ENCODE measurements at places on chromosomes 5 and 9. TPM values are rescaled to one million over a fixed set of nuclear protein-coding genes. Genes with fewer than 3 reads are reported as not detected.
A peak's percentile ranks its signal among the peaks of the same experiment; 100 is the strongest.

The SPINK6 gene
- not detected for polyA plus RNA-seq

The NIPBL gene
- 4.9 TPM for polyA plus RNA-seq

The TMEM161B gene
- polyA plus RNA-seq: 12.1 TPM

The UAP1L1 gene
- 1.4 TPM for polyA plus RNA-seq

The FKTN gene
- 1.5 TPM for polyA plus RNA-seq

The TEX48 gene
- polyA plus RNA-seq: not detected

The LVRN gene
- not detected for polyA plus RNA-seq

The ARHGEF28 gene
- 0.66 TPM for polyA plus RNA-seq

DNA sequence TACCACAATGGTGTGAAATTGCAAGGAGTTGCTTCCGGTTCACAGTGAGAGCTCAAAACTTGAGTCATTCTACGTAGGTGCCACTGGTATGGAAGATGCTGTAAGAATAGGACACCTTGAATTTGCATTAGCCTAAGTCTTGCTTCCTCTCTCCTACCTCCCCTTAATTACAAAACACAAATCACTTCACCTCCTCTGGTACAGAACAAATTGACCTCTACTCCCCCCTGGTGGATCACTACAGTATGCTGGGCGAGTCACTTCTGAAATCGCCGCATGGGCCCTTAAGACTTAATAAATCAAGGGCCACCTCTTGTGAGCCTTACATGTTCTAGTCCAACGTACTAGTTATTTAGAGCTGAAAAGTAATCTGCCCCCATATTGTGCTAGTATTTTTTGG is 145.3 kb upstream of the SMARCA2 start:
- DNase-seq: no peak

DNA sequence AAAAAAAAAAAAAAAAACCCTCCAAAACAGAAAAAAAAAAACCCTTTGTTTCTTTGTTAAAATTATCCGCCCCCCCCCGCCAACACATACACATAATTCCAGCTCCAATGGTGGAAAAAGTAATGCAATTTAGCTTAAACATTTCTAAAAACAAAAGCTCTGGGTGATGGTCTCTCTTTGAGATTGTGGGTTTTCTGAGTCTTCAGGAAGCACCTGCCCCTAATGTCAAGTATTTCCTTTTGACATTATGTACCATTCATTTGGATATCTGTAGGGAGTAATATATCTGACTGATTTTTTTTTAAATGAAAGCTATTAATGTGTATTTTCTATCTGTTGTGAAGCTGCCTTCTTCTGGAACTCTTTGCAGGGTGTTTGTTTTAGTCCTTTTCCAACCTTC is 389.7 kb downstream of the TAF11L14 start:
- DNase-seq: no peak

GRCh38 chr9:91178281-91179236 is 183.2 kb downstream of the AUH start:
- DNase-seq: no peak

- DNase-seq: no peak
Measured at GRCh38 chr5:7866196-7866595, 2.6 kb downstream of the FASTKD3 start.

DNA sequence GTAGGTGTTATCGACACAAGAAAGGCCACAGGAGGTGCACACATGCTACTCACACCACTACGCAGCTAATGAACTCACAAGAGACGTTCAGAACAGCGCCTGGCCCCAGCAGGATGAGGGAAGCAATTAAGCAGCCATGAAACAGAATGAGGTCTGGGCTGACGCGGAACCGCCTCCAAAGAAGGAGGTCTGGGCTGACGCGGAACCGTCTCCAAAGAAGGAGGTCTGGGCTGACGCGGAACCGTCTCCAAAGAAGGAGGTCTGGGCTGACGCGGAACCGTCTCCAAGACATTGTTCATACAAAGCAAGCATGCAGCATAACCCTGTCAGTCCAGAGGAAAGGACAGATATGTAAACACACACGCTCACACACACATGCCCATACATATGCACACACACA is 63.2 kb upstream of the ZNF354A start:
- no peak for DNase-seq

DNA sequence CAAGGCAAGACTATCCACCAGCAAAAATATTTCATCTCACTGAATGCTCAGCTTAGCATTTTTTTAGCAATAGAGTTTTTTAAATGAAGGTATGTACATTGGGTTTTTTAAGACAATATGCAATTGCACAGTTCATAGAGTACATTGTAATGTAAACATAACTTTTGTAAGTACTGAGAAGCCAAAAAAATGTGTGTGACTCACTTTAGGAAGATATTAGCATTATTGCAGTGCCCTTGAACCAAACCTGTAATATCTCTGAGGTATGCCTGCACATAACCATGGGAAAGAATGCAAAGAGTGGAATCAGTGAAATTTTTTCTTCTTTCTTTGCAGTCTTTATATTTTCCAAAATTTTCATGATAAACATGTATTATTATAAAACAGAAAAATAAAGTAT is 1533.3 kb upstream of the WWC1 start:
- no peak for DNase-seq

DNA sequence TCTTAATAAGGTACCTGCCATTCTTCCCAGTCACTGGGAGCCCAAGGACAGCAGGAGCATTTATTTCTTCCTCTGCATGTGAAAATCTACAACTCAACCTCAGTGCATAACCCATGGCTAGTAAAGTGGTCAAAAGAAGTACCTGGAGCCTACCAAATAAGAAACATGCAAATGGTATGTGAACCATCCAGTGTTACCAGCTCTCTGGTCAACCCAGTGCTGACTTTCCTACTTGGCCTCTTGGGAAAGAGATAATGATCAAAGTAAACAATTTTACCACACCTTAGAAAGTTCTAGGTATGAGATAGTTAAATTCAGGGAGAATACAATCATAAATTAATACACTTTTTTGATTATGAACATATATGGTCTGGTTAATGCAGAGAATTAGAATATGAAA is 325.6 kb downstream of the ENC1 start:
- no peak for DNase-seq

- DNase-seq: no peak
Measured at GRCh38 chr5:56356121-56356835, 123.1 kb upstream of the ANKRD55 start.

- no peak for DNase-seq
Measured at GRCh38 chr9:93288341-93288740, 104.4 kb downstream of the WNK2 start.

- DNase-seq: no peak
Measured at GRCh38 chr9:125028041-125028440, 87.2 kb upstream of the GOLGA1 start.

DNA sequence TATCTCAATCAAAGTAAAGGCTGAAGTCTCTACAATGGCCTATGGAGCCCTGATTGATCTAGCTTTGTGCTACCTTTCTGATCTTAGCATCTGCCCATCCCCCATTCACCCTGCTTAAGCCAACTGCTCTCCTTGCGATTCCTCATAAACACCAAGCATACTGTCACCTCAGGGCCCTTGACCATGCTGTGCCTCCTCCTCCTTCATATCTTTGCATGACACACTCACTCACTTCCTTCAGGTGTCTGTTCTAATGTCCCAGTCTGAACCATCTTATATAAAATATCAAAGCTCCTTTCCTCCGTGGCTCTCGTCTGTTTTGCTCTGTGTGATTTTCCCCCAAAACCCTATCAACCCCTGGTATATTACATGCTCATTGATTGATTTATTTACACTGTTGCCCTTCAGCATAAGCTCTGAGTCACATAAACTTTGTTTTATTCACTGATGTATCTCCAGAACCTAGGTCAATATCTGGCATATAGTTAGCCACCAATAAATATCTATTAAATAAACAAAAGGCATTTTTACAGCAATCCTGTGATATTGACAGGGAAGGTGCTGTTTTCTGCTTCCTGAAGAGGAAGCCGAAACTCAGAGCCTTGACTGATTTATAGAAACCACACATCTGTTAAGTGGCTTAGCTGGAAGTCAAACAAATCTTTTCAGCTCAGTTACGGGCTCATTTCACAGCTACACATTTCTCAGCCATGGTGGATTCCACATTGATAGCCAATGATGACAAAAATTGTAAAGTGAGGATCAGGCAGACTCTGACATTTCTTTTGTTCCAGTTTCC is 103.6 kb downstream of the BOD1 start:
- DNase-seq: no peak

DNA sequence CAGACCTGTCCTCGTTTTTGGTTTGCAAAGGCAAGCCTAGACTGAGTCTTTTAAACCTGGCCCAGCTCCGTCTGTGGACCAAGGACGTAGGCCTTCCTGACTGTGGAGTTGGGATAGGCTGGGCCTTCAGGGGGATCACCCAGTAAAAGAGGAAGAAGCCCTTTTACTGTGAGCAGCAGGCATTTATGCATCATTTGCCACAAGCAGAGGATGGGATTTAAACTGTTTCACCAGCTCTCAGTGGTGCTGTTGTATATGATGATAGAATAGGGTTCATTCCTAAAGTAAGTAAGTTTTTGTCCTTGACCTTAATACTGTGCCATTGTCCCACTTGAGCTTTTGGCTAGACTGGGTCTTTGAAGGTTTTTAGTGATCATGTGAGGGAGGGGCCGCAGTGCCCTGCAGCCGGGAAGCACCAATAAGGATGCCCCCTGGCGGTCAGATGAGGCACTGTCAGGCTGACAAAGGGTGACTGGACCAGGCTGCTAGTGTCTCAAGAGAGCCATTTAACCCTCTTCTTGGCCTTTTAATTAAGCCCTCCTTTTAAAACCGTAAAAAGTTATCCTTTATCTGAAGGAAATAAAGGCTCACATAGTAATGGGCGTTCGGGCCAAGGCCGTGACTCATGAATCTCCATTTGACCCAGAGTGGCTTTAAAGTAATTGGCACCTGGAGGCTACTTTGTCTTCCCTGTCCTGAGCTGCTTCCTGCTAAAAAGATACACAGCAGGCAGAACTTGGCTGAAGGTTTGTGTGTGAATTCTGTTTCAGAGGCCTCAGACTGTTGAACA is 74.0 kb downstream of the UBAP1 start:
- DNase-seq: peak; percentile 57

- no peak for DNase-seq
Measured at GRCh38 chr5:36239370-36240293, 2.1 kb downstream of the NADK2 start.

- DNase-seq: no peak
Measured at GRCh38 chr9:17622141-17622540, 43.3 kb downstream of the SH3GL2 start.

GRCh38 chr9:6834306-6834705 is 76.5 kb downstream of the KDM4C start:
- no peak for DNase-seq

Measured in immature natural killer cell (primary cell).